Naive thymus-derived CD8-positive, alpha-beta T cell (primary cell): ENCODE measurements at places on chromosomes 2 and 18.

GRCh38 chr2:218857371-218858137, 2.1 kb upstream of the WNT6 start:
- peak; percentile 31 for DNase-seq

GRCh38 chr2:128640166-128640844, 321.6 kb upstream of the HS6ST1 start:
- no peak for DNase-seq

DNA sequence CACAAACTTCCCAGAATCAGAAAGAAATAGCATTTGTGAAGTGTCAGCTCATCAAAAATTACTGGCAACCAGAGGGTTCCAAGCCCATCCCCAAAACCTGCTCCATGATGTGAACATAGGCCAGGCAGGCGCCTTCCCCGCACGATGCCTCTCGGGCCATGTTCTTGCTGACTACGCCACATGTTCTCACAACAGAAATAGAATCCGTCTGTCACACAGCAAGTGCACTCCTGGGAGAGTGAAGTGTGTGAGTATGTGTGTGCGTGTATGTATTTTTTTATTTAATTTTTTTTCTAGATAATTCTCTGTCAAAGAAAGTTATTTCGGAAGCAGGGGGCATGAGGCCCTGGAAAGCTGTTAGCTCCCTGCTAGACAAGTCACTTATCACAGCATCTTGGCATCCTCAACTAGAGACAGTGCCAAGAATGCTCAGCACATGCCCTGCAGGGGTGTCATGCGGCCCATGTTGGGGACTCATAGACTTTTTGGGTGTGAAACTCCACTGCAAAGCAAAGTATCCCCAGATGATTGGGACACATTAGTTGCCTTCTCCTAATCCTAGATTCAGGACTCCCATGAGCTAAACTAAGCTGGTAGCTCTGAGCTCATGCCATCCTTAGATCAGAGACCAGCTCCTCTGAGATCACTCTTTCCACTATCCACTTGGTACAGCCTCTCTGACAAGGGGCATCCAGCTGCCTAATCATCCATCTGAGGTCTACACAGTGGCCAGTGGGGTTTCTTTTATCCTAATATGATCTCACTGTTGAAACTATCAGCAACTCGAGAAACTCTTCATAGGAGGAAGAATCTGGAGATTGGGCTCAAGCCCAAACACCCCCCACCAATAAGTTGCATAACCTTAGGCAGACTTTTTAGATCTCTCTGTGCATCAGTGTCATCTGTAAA, 53.2 kb upstream of the CYRIA start:
- DNase-seq, result no peak

DNA sequence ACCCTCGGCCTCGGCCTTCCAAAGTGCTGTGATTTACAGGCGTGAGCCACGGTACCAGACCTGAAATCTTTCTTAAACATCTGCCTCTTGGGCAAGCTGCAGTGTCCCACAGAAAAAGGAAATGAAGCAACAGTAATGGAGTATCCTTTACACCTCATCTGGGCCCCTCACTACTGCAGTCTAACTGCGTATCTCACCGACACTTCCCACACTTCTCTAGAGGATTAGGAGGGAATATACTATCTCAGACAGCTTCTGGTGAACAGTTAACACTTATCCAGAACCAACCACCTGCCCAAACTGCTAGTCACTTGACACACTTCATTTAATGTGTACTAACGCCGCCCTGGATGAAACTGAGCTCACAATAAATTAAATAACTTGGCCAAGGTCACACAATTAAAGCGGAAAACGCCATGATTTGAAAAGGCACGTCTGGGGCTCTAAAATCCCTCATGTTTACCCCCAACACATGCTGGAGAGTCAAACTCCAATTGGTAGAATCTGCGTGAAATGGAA, 993 bp downstream of the COX7A2L start:
- no peak for DNase-seq

GRCh38 chr2:18883616-18884456, 294.5 kb upstream of the NT5C1B start:
- DNase-seq, result no peak

- DNase-seq, result no peak
Measured at GRCh38 chr2:201621293-201621999, 21.9 kb downstream of the TMEM237 start.

DNA sequence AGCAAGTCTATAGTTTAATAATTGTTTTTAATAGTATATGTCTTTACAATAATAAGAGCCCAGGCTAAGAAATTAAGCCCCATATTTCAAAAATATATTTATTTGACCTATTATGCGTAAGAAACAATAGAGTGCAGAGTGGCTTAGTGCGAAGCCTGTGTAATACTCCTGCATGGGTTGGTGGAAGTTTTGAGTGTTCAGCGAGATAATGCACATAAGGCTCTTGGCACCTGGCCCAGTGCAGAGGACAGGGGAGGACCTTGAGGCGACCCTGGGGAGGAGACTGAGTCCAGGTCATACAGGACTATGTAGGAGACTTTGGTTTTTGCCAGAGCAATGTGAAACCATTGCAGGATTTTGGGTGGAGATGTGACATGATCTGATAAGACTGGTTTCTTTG, 132.4 kb upstream of the ST6GAL2 start:
- DNase-seq, result no peak

DNA sequence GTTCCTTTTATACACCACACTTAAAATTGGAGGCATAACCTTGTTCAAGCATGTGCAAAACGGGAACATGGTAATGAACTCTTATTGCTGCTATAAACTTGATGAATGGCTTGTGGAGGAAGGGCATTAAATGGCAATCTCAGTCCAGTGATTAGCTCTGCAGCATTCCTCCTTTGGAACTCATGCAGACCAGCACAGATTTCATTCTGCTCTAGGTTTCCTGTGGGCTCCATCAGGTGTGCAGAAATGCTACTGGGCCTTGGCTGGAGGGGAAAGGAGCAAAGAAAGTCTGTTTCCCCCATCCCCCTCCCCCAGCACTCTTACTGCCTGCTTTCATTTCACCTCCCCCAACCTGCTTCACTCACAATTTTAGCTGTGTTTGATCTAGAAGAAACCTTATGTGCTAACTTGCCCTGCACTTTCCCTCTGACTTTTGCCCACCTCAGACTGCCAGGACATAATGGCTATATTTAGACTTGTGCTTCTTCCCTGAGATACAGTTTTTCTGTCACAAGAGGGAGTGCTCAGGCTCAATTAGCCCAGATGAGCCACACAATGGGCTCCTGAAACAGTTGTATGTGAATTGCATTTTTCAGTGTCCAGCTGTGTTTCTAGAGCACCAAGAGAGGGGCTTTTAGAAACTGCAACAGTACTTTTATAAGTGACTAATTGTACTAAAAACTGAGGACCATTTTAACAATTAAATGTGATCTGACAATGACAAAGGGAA, 109.8 kb downstream of the FSHR start:
- DNase-seq, result no peak

- DNase-seq, result no peak
Measured at GRCh38 chr2:213057977-213058376, 93.4 kb downstream of the IKZF2 start.

GRCh38 chr2:106921451-106921850, 35.5 kb upstream of the ST6GAL2 start:
- no peak for DNase-seq

DNA sequence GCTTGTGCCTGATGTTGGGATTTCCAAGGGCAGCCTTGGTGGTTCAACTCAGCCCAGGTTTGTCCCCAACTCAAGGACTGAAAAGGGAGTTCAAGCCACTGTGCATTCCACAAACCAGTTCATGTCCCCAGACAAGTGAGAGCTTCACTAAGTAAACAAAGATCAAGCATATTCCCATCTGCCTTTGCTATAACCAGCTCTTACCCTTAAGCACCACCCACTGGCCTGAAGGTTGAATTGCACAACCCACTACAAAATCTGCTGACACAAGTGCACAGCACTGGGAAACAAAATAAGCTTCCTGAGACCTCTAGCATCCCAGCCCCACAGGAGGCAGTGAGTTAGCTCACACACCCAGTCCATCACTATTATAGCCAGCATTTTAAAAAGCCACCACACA, 516.7 kb downstream of the NR4A2 start:
- DNase-seq, result no peak

GRCh38 chr2:165776796-165777195, 17.3 kb downstream of the GALNT3 start:
- DNase-seq, result no peak

- no peak for DNase-seq
Measured at GRCh38 chr18:23380001-23380550, 73.0 kb upstream of the RIOK3 start.

DNA sequence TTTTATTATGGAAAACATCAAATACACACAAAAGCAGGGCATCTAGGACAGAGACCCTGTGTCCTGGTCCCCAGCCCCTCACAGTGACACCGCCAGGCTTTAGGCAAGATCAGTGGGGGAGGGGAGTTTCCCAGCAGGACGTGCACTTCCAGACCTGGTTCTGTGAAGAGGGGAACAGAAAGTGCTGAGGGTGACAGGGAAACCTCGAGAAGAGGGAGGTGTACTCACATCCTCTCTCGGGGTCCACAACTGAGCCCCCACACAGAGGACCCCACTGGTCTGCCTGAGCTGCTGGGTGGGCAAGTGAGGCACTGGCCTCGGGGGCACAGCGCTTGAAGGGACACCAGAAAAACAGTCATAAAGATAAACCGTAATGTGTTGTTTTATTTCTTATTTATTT, 4.4 kb upstream of the GPR35 start:
- DNase-seq, result no peak

GRCh38 chr18:34965566-34965965, 75.6 kb upstream of the MAPRE2 start:
- no peak for DNase-seq

DNA sequence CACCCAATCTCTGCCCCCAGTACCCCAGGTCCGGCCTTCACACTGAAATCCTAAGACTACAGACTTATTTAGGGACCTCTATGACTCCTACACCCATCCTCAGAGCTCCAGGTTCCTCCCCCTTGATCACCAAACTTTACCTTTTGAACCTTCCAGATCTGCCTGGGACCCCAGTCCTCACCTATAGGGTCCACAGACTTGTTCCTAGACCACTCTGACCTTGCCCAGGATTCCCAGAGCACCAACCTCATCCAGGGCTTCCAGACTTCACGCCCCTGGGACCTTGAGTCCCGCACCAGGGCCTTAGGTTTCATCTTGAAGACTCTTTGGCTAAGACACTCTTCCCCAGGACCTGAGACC, 462 bp downstream of the CHCHD5 start:
- DNase-seq, result no peak

- no peak for DNase-seq
Measured at GRCh38 chr2:177340158-177340557, 52.4 kb upstream of the AGPS start.

DNA sequence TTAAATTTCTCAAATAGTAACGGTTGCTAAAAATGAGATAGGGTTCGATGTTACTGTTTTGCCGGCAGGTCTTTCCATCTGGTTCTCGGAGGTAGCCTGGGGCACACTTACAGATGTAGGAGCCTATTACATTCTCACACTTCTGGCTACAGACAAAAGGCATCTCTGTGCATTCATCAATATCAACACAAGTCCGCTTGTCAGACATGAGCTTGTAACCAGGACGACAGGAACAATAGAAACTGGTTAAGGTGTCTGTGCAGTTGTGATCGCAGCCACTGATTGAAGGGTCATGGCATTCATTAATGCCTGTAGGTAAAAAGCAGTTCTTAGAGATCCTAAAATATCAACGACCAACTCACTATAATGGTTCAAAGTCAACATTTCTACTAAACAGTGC, 116.3 kb downstream of the DHRS9 start:
- DNase-seq, result no peak

DNA sequence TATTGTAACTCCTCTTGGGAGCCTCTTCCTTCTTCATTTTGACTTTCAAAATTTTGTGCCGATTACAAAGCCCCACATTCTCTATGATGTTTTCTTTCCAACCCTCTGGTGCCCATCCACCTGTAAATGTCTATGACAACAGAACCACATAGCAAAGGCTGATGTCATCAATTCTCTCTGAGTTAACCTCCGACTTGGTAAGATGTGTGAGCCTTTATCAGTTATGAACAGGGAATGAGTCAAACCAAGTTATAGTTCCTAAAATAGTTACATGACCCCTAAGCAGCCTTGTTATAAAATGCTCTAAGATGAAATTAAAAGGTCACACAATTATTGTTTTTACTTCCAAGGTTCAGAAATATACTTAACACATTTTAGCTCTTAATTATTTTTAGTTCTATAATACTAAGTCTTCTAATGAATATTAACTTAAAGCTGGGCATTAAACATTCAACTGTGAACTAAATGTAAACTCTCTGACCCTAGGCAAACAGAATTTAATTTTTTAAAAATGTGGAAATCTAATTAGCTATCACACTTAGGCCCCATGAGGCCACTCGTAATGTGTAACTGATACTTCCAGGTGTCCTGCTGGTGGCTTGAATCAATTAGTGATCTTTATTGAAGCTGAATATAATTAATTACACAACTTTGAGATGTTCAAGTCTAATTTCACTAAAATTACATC, 102.3 kb upstream of the CYRIA start:
- DNase-seq, result no peak

- DNase-seq, result no peak
Measured at GRCh38 chr2:171524018-171524401, 1.7 kb downstream of the CYBRD1 start.
